ENCODE measurements at places on chromosomes 7 and 10.

GRCh38 chr10:122164023-122164601, 107.0 kb upstream of the BTBD16 start:
- no peak for DNase-seq

GRCh38 chr7:127504715-127505114, 80.7 kb downstream of the GCC1 start:
- DNase-seq, result no peak

DNA sequence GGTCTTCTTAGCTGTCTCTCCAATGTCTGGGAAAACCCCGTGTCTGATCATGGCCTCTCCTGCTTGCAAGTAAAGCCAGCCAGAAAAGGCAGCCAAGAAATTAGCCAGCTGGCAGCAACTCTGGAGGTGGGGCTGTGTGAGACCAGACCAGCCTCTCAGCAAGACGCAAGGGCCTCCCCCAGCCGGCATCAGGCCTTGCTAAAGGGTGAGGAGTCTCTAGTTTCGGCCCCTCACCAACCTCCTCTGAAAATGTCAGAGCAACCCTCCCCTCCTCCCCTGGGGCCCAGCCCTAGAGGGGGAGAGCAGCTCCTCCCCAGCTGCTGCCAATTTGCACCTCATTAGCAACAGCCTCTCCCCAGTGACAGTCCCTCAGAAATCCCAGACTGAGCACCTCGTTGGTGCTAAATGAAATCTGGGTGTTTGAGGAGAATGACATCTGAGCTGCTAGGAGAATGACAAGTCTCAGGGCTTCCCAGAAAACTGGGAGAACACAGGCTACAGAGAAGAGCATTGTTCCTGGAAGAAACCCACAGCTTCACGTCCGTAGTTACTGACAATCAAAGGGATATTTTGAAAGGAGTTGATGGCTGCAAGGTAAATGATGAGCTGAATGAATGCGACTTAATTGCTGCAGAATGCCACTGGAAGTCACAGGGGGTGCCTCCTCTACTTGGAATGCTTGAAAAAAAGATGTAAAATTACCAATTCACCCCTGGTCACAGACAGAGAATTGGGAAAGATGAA, 25.9 kb downstream of the DGKI start:
- DNase-seq, result no peak

- DNase-seq, result no peak
Observed at GRCh38 chr7:118429141-118429540, 204.6 kb downstream of the ANKRD7 start.

- DNase-seq, result no peak
Observed at GRCh38 chr7:55983537-55983936, 19.2 kb downstream of the NIPSNAP2 start.

- no peak for DNase-seq
Observed at GRCh38 chr7:48414011-48414732, 242.9 kb downstream of the ABCA13 start.

GRCh38 chr10:76717141-76717540, 920.5 kb downstream of the KCNMA1 start:
- DNase-seq, result no peak

DNA sequence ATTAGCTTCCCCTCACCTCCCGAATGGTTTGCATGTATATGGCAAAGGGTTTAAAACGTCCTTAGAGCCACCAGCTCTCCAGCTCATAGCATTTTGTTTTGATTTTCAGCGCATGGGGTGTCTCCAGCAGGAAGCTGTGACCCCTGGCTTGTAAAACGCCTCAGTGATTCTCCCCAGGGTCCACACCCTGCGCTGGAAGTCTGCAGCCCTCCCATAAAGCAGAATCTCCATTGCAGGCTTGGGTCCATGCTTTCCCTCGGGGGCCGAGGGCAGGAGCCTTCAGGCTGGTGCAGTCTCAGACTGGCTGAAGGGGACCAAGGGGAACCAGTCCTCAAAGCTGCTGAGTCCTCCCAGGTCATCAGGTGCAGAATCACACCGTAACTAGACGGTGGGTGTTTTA, 109.7 kb downstream of the VIPR2 start:
- DNase-seq, result no peak

DNA sequence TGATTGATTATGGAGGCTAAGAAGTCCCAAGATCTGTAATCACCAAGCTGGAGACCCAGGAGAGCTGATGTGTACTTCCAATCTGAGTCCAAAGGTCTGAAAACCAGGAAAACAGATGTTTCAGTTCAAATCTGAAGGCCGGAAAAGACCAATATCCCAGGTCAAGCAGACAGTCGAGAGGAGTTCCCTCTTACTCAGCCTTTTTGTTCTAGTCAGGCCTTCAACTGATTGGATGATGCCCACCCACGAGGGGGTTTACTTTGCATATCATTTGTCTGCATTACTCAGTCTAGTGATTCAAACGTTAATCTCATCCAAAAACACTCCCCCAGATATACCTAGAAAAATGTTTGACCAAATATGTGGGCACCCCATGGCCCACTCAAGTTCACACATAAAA, 7.4 kb upstream of the ARID5B start:
- DNase-seq, result no peak

GRCh38 chr10:99285881-99286280, 43.3 kb upstream of the CNNM1 start:
- no peak for DNase-seq

GRCh38 chr7:24922099-24922773, 57.7 kb downstream of the OSBPL3 start:
- DNase-seq, result no peak

DNA sequence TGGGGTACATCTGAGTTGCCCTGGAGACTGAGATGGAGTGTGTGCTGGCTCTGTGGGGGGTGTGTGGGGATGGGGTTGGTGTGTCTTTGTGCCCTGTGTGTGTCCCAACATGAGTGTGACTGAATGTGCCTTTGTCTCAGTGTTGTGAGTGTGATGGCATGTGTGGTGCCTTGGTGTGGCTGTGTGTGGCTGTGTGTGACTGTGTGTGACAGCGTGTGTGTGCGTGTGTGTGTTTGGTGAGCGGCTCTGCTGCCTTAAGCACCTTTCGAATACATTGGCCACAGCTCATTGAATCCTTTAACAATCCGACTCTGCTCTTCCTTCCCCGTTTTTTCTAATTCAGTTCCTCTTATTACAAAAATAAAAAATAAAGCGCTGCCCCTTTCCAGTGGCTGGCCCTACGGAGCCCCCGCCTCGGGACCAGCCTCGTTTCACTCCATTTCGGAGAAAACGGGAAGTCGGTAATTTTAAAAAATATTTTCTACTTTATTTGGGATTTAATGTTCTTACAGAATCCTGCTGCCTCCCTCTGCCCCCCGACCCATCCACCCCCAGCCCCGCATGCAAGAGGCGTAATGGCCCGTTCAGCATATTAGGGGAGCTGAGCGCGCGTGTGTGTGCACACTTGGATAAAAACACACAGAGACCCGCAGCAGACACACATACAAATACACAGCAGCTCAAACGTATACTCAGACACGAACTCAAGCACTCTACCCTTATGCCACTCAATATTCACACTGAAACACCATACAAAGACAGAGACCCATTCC, 35.5 kb downstream of the HIF1AN start:
- no peak for DNase-seq

DNA sequence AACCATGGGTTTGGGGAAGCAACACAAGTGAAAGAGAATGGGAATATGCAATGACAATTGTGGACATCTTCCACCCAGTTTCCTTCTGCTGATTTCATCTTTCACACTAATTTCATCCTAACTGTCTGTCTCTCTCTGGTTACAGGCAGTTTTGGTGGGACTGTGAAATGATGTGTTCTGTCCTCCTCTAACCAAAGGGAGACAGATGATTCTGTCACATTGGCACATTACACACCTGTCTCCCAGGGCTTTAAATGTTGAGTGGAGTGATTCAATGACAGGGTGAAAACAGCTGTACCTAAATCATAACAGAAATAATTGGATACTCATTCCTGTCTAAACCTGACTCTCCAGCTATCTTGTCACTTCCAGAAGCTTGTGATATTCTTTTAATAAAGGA, 60.0 kb downstream of the DGKB start:
- DNase-seq, result no peak

DNA sequence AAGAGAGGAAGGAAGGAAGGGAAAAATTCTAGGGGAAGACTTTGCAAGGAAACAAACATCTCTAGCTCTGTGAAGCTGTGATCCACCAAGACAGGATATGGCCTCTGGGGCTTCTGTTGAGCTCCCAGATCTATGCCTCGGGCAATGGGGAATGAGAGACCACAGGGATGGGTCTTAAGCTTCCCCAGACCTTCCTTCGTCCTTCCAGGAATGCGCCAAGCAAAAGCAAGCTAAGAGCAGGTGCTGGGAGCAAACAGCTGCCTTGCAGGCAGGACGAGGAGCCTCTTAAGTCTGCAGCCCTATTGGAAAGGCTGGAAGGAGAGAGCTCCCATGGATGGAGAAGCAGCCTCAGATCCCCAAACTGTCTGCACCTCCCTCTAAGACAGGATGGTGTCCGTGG, 21.9 kb upstream of the ELN start:
- DNase-seq, result no peak

DNA sequence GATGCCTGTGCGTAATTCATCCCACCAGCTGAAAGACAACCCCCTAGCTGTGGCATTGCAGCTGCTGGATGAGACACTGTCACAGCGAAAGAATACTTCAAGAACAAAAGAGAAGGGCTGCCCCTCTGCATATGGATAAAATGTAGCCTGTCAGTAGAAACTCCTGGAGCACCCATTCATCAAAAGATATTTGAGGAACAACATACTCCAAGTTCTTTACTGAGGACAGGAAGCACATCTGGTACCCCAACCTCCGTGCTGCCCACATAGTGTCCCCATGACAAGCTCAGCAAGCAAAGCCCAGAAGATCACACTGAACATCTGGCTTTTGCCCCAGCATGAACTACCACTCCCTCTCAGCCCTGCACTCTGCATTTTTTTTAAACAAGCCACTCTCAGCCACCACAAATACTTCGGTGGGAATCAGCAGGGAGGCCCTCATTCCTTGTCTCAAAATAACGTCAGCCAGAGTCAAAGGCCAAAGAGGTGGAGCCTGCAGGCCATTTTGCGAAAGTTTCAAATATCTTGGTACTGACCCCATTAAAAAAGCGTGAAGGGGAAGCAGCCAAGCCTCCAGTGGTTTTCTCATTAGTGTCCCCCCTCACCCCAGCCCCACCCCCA, 1.7 kb downstream of the CREB3L2 start:
- DNase-seq, result no peak

GRCh38 chr7:9149499-9150082, 716.2 kb downstream of the NXPH1 start:
- no peak for DNase-seq

DNA sequence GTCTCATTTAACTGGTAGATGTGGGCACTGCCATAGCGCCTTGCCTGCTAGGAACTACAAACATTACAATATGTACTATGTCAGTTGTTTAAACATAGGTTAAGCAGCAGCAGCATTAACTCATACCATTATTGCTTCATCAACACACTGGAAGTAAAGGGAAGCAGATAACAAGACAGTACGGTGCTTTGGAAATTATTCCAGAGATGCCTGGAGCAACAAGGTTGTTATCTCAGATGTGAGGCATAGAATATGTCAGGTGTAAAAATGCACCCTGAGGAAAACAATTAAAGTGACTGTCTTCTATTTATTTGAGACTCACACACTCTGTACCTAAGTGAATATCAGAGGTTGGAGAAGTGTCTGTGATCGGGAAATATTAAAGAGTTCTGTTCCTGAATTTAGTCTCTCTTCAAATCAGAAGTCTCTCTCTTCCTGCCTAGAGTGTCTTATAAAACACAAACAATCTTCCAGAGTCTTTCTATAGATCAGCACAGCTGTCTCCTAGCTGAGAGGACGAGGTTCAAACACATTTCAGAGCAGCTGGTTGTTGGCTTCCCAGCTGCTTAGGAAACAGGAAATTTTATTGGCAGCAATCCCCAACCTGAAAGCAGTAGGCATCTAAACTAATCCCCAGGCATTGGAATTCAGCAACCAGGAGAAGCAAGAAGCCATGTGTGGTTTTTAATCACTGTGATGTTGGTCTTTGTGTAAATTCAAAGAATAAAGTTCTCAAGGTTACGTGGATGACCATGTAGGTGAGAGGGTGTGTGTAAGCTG, 994.4 kb upstream of the LRRTM3 start:
- DNase-seq, result no peak

GRCh38 chr10:3790858-3791257, 5.8 kb upstream of the KLF6 start:
- DNase-seq, result no peak

DNA sequence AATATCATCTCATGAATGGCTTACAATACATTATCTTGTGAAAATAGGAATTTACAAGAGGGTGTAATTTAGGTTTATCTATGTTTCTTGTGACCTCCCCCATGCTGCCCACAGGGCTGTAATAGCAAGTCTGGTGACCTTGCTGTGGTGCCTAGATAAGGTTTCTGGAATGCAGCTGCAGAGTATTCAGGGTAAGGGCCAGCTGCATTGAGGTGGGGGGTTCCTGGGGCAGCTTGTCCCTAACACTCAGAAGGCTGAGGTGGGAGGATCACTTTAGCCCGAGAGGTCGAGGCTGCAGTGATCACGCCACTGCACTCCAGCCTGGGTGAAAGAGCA, 5.3 kb upstream of the DHTKD1 start:
- no peak for DNase-seq

DNA sequence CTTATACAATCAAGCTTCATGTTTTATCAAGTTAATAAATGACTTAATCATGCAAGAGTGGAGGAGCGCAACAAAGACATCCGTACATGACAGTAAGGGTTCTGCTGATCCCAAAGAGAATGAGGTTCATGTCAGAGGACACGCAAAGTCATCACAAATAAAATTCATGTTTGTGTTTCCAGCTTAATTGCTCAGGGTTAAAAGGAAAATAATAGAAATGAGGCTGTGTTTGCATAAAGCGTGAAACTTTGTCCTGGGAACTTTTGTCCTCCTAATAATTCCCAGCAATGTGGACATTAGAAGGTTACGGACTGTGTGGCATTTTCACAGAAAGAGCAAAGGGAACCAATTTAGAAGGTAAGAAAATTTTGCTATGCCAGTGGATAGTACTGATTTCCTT, 237.3 kb downstream of the INHBA start:
- no peak for DNase-seq
